ENCODE measurements at places on chromosomes 1 and 21. TPM values are rescaled to one million over a fixed set of nuclear protein-coding genes. Genes with fewer than 3 reads are reported as not detected.

CADM3 gene
- not detected for total RNA-seq

ICOSLG gene
- total RNA-seq, result 0.16 TPM

GRIK1 gene
- under 0.01 TPM for total RNA-seq

TEX38 gene
- total RNA-seq, result not detected

NBPF4 gene
- not detected for total RNA-seq

PIGV gene
- 14.7 TPM for total RNA-seq

PTCH2 gene
- total RNA-seq, result 0.17 TPM
